ENCODE measurements at places on chromosomes 11 and 22.

DNA sequence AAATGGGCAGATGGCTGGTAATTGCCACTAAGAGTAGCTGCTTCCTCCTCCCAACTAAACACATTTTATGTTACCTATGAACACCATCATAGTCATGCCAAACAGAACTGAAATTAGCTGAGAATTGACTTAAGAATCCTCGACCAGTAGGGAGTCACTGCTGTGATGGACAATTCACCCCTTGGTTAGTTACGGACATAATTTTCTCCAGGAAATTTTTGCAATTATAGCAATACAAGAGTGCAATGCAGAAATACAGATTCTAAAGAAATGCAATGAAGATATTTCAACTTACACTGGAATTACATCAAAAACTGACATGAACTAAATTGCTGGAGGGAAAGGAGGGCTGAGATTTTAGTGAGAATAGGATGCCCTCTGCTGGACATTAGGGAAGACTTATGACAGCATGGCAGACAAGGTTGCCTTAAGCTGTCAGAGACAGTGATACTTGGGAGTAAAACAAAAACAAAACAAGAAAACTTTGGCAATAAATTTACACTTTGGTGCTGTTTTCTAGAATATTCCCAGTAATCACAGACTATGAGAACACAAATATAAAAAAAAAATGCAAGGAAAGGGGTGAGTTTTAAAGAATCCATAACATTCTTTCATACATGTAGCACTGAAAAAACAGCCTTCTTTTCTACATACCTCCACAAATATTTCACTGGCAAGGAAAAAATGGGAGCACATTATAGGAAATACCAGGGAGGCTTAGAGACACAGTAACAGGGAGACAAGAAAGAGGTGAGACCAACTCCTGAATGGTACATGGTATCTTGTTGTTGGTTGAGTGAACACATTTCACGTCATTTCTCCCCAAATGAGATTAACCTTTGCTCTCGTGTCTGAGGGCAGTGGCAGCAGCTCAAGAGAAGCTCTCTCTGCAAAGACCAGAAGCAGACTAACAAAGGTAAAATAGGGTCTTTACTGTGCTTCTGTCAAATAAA, 11.2 kb upstream of the PPP2R1B start:
- peak; percentile 81 for DNase-seq

- no peak for DNase-seq
Observed at GRCh38 chr11:114058026-114058706, 1.3 kb upstream of the ZBTB16 start.

- no peak for DNase-seq
Observed at GRCh38 chr11:2468363-2469235, 23.8 kb downstream of the KCNQ1 start.

- DNase-seq = no peak
Observed at GRCh38 chr11:129930296-129930695, 34.9 kb upstream of the NFRKB start.

GRCh38 chr22:49677495-49677889, 150.2 kb downstream of the BRD1 start:
- no peak for DNase-seq
